Regular cardiac myocyte (primary cell): ENCODE measurements at places on chromosomes 1 and 21. TPM values are rescaled to one million over a fixed set of nuclear protein-coding genes. Genes with fewer than 3 reads are reported as not detected.

Gene CD1B
- total RNA-seq = not detected in 2 replicates

Gene GNL2
- 69.3 and 77.8 TPM in 2 replicates for total RNA-seq

Gene HSPA6
- total RNA-seq = 0.96 and 2.3 TPM in 2 replicates

Gene PLA2G2D
- not detected in 2 replicates for total RNA-seq

Gene GPR153
- 2.1 and 2.8 TPM in 2 replicates for total RNA-seq

Gene FPGT
- total RNA-seq = 17.3 and 23.4 TPM in 2 replicates

Gene MX2
- total RNA-seq = 2.9 and 4.2 TPM in 2 replicates

Gene RIMKLA
- total RNA-seq = under 0.01 and 0.28 TPM in 2 replicates

Gene HSD3B2
- not detected in 2 replicates for total RNA-seq

Gene MNDA
- not detected in 2 replicates for total RNA-seq

Gene PLEKHN1
- total RNA-seq = 0.28 and 0.58 TPM in 2 replicates
